ENCODE measurements at places on chromosomes 2 and 18.

DNA sequence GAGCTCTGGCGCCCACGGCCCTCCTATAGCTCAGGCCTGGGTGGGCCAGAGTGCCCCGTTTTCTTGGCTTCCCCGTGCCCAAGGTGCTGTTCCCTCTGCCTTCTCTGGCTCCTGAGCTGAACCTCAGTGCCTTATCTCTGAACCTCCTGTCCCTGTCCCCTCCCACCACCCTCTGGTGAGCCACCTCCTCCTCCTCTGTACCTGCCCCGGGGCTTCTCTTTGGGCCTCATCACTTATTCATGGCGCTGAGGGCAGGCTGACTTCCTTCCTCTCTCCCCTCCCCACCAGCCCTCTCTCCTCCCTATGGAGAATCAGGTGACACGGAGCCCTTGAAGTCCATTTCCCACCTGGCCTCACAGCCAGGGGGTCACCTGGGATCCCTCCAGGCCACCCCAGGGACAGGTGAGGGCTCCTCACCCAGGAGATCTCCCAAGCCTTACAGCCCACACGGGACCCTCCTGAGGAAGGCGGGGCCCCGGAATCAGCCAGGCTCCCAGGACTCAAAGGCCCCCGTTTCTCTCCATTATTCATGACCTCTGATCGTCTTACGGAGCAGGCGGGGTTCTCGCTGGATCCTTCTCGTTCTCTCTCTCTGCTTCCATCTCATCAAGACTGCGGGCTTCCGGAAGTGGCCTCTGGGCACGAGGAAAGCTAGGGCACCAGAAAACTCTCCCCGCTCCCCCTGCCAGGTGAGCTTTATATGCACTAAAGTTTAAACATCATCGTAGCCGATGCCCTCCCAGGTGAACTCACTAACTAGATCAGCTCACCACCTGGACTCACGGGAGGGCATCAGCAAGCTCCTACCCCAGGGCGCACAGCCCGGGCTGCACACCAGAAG, at the start of gene LOXHD1:
TSS of gene LOXHD1 (minus strand) at position 106 of the 841 bp plus-strand sequence. CDS start 187 bp downstream, outside the sequence.
- DNase-seq: no peak

- DNase-seq: no peak
Observed at GRCh38 chr2:43851011-43851980, 12.5 kb downstream of the ABCG8 start.

DNA sequence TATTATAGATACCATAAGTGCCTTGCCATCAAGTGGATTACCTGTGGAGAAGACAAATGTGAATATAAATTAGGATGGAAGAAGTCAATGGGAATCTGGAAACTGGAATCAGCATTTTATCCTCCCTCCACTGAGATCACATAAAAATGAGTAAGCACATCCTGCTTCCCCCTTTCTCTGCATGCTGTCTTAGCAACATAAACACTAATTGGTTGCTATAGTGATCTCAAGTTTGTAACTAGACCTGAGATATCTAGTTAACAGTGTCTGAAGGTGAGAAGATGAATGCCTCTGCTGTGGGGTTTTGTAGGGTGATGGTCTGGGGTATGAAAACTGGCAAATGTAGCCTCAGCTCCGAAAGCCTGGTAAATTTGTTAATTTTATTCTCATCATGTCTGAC, 1357.5 kb upstream of the CELF4 start:
- peak; percentile 18 for DNase-seq

DNA sequence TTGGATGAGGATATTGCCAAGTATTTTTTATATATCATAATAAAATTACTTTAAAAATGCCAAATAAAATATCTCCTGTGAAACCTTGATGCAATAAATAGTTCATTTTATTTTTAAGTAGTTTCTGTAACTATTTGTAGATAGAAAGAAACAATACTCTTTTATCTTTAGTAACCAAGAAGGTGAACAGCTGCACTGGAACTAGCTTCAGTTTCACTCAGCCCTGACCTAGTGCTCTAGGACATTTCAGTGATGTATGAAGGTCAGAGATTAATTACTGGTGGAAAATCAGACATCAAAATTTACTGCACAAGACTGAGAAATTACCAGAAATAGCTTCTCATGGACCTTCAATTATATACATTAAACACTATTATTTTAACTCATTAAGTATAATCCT, 1305.0 kb downstream of the CNTNAP5 start:
- no peak for DNase-seq

GRCh38 chr2:225353579-225354085, 45.9 kb upstream of the NYAP2 start:
- DNase-seq: no peak

Measured in bronchial epithelial cell (primary cell).